ENCODE measurements at places on chromosomes 7 and 10. TPM values are rescaled to one million over a fixed set of nuclear protein-coding genes. Genes with fewer than 3 reads are reported as not detected.

The TOMM7 gene
- total RNA-seq = 147 TPM

The CCNJ gene
- 2.8 TPM for total RNA-seq

The PRLHR gene
- total RNA-seq = not detected

The UPK3BL2 gene
- 1.9 TPM for total RNA-seq

The GHRHR gene
- total RNA-seq = not detected

The ACHE gene
- total RNA-seq = 2.2 TPM

The GDF10 gene
- total RNA-seq = 44.9 TPM

The SEMA3D gene
- total RNA-seq = 2.6 TPM

The COL28A1 gene
- total RNA-seq = not detected

The UBE2H gene
- total RNA-seq = 75.9 TPM

The NRCAM gene
- 0.50 TPM for total RNA-seq

The GIMAP5 gene
- not detected for total RNA-seq

The SDHAF3 gene
- total RNA-seq = 3.5 TPM

The HMX3 gene
- total RNA-seq = not detected

The APBB1IP gene
- total RNA-seq = 6.3 TPM

The NDUFB2 gene
- 170 TPM for total RNA-seq

The ABCC2 gene
- total RNA-seq = 0.33 TPM

The NODAL gene
- not detected for total RNA-seq

The NHLRC2 gene
- total RNA-seq = 8.4 TPM

The FBXO24 gene
- total RNA-seq = 0.33 TPM

The MSMB gene
- total RNA-seq = not detected

The OPN4 gene
- total RNA-seq = not detected

The C7orf57 gene
- total RNA-seq = not detected

The ABCB4 gene
- total RNA-seq = 4.8 TPM

The MMD2 gene
- not detected for total RNA-seq

The NUTM2A gene
- 2.3 TPM for total RNA-seq

The CFAP69 gene
- total RNA-seq = 5.5 TPM
